ENCODE measurements at places on chromosomes 2 and 18.

- no peak for DNase-seq
Observed at GRCh38 chr2:39409697-39410389, 27.2 kb downstream of the MAP4K3 start.

- no peak for DNase-seq
Observed at GRCh38 chr18:53686965-53687364, 537.5 kb downstream of the MBD2 start.

- DNase-seq = no peak
Observed at GRCh38 chr2:231701456-231702373, 6.6 kb upstream of the PTMA start.

- DNase-seq = no peak
Observed at GRCh38 chr2:46303822-46304221, 6.6 kb downstream of the EPAS1 start.

GRCh38 chr2:74860521-74860920 is 26.6 kb downstream of the HK2 start:
- DNase-seq = no peak

DNA sequence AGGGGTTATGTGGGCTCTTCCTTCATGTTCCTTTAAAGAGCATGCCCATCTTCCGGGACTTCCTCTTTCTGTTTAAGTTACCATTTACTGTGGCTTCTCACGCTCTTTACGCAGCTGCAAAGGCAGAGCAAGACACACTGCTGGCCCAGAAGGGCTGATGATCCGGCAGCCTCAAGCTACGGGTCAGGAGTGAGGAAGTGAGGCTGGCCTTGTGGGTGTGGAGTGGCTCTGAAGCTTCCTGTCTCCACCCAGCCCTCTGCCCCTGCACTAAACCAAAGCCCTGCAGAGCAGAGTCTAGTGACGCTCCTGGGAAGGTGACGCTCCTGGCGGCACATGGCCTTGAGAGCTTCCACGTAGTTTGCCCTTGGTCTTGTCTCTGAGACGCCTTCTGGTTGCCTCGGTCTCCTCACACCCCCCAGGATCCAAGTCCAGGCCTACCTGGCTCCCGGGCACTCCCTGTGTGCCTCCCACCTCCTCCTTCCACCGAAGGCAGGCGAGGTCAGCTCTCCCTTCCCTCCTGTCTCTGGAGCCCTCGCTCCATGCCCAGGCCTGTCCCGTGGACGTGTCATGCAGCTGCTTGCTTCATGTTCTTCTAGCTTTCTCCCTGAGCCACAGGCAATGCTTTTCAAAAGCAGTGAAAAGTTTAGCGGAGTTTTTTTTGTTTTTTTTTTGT is 50.3 kb downstream of the ARL4C start:
- DNase-seq = peak; percentile 55

DNA sequence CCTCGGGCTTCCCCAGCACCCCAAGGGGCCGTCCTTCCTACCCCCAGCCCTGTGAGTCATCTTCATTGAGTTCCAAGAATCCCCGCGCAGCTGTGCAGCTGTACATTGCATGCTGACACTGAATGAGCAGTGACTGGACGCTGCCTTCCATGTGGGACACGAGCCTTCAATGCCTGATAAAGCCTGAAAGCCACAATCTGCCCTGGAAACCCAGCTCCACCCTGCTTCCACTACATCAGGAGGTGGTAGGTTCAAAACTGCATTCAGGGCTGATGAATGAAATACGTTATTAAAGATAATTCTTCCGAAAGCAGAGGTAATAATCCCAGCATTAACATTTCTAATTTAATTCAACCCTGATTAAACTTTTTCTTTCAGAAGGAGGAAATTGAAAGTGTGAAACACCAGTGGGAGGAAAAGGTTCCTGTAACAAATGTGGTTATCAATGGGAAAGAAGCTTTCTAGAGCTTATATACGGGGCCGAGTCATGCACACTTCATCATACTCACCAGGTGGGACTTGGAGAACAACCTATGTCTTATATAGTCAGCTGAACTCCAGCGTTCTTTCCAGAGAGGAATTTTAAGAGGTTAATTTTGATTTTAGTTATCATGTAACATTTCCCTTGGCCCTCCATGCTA is 360.1 kb downstream of the LPIN1 start:
- no peak for DNase-seq

DNA sequence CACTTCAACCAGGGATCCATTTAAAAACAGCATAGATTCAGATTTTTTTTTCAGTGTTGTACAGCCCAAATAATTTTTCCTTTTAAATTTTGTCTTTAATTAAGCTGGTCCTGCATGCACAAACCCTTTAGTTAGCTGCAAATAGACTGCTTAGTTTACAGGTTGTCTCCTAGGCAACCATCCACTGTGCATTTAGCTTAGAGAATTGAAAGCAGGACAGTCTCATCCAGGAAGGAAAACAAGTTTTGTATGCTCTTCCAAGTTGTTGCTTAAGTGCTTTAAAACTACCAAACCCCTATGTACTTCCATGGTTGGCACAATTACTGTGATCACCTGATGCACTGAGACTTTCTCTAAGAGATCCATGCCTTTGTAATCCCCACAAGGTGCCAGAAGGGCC is at the start of gene MAP3K19:
Gene MAP3K19 (minus strand): TSS at position 148 of the 400 bp plus-strand sequence. CDS start 22,800 bp downstream, outside the sequence.
- DNase-seq = no peak

- no peak for DNase-seq
Observed at GRCh38 chr2:231612109-231612455, 19.4 kb downstream of the TEX44 start.

GRCh38 chr2:171025214-171025613 is 96.2 kb downstream of the GORASP2 start:
- no peak for DNase-seq

- no peak for DNase-seq
Observed at GRCh38 chr18:36348971-36349417, 51.5 kb downstream of the FHOD3 start.

GRCh38 chr2:188596054-188596453 is 304.4 kb downstream of the GULP1 start:
- no peak for DNase-seq

GRCh38 chr2:210356944-210357343 is 42.0 kb upstream of the MYL1 start:
- DNase-seq = no peak

- no peak for DNase-seq
Observed at GRCh38 chr2:224645722-224646121, 60.6 kb upstream of the CUL3 start.

- no peak for DNase-seq
Observed at GRCh38 chr2:123456416-123456815, 568.7 kb upstream of the CNTNAP5 start.

DNA sequence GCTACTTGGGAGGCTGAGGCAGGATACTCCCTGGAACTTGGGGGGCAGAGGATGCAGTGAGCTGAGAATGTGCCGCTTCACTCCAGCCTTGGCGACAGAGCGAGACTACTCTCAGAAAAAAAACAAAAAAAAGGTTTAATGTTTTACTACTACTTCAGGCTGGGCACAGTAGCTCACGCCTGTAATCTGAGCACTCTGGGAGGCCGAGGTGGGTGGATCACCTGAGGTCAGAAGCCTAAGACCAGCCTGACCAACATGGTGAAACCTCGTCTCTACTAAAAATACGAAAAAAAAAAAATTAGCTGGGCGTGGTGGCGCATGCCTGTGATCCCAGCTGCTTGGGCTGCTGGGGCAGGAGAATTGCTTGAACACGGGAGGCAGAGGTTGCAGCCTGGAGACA is 75.7 kb upstream of the ATIC start:
- no peak for DNase-seq

GRCh38 chr2:116487336-116487735 is 1327.2 kb upstream of the DDX18 start:
- DNase-seq = no peak

DNA sequence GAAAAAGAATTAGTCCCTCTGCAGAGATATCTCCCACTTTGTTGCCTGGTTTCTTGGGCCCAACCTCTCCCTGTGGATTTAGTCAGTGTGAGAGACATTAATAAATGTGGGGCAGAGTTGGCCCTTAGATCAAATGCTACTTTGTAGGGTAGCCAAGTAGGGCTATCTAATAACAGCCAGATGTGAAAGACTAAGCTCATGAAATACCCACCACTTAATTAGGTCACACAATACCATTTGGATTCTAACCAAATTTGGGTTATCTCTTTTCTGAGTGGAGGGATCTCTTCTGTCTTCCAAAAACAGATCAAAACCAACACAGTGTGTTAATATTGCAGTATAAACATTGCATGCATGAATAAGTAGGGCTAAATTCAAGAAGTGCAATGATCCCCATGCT is 626.8 kb upstream of the ZEB2 start:
- no peak for DNase-seq

DNA sequence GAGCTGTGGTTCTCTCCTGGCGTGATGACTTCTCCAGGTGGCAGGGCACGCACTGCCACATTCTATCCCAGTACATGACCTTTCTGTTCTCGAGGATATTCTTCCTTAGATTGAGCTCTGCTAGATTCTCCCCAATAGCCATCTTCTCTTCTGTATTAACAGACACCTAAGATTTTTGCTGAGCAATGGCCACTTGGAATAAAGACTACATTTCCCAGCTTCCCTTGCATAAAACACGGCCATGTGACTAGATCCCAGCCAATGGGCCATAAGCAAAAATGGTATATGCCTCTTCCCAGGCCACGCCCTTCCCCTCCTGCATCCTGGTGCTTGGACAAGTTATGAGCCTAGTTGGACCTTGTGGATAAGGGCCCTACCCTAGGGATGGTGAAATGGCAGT is 82.1 kb downstream of the EIF2AK3 start:
- no peak for DNase-seq

DNA sequence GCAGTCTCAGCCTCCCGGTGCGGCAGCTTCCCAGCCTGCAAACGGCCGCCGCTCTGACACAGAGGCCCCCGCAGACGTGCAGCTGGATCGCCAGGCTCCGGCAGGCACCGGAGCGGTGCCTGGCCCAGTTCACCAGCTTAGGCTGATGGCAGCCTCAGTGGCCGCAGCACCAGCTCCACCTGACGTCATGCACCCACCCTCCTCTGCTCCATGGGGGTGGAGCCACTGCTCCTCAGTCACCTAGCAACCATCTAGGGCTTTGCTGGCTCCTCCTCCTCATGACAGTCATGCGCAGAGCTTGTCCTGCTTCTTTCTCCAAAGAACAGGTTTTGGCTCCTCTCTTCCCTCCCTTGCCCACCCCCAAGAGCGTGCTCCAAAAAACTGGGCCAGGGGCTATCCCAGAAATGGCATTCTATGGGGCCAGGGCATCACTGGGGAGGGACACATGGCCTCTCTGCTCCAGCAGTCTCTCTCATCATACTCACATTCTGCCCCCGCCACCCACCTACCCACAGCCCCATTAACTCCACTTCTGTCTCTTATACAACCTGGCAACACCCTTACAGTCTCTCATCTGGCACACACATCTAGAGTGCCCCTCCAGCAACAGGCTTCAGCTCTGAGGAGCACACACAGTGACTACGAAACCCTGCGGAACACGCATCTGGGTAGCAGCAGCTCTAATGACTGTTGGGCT is 5.5 kb downstream of the DCTN1 start:
- no peak for DNase-seq

DNA sequence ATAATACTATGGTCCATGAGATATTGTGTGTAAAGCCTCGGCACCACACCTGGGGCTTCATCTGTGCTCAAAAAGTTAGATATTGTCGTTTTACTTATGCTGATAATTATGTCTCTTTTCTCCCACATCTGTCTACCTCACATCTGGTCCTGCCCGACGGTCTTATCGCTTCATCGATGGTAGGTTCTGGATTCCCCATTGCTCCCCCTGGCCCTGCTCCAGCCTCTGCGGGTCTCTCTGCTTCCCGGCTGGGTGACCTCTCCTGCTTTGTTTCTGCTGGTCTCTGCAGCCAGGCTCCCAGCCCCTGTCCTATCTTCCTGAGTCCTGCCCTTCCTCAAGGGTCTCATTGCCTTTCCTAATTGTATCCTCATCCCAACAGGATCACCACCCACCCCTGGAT is 294.2 kb downstream of the NDUFA10 start:
- no peak for DNase-seq

DNA sequence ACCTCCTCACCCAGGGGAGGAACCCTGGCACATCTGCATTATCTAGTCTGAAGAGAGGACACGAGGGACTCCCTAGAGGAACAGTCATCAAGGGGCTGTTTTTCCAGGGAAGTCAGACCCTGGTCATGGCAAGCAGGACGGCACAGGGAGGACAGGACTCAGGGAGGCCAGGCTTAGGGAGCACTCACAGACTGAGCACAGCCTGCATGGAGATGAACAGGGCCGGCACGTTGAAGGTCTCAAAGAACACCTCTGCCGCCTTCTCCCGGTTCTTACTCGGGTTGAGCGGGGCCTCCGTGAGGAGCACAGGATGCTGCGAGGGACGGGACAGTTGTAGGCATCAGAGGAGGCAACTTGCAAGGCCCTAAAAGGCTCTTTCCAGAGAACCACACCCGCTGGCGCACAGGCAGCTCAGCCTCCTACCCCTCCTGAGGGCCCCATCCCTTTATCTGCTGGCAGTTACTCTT is 5.1 kb downstream of the ACTR1B start:
- no peak for DNase-seq

DNA sequence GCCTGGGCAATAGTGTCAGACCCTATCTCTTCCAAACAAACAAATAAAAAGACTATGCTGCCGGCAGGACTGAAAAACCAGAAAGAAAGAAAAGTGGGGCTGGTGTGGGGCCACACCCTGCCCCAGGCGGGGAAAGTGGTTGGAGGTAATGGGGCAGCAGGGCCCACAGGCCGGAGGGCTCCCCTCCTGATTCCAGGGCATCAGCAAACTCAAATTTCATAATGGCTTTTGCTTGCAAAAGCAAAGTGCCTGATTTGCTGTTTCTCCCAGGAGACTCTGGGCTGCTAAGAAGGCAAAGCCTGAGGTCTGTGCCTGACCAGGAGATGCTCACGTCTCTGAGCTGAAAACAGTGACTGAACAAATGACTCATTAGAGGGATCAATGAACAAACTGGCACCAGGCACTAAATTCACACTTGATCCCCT is 121.9 kb downstream of the HDAC4 start:
- no peak for DNase-seq

DNA sequence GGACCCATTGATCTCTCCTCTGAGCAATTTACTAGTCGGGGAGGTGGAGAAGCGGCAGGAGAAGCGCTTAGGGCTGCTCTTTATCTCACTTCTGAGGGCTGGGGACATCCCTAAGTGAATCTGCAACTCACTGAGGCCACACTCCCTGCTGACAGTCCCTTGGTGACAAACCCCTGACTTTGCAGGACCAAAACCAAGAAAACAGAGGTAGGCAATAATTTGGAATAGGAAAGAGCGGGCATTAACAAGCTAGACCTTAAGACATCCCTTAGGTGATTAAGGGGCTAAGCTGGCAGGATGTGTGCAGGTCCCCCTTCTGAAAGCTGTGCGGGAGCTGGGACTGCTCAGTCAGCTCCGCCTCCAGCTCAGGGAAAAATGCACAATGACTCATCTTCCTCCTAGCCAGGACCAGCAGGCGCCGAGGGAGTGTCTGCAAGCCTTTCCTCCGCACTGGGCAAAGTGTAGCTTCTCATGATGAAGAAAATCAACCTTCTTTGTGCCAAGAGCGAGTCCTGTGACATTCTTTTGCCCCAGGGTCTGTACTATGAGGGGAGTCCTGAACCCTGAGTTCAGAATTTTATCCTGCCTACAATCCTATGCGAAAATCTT is 63.3 kb downstream of the BOD1L2 start:
- no peak for DNase-seq

DNA sequence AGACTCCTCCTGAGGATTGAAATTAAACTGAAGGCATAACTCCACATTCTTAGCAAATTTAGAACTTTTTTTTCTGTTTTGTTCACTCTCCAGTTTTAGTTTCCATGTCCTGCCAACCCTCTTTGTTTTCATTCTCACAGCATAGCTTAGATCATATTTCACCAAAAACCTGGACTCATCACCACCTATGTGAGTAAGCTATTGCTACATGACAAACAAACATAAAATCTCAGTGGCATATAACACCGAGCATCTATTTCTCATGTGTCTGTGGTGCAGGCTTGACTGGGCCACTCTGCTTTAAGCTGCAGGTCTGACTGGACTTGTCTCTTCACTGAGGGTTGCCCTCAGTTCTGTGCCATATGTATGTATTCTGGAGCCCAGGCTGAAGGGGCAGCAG is 385.2 kb downstream of the ARHGAP15 start:
- DNase-seq = no peak

All from activated CD8-positive, alpha-beta memory T cell treated with anti-CD3 and anti-CD28 coated beads for 1 hour (primary cell).